HuH-7.5 (cell line): ENCODE measurements at places on chromosomes 5 and 9.

GRCh38 chr5:34743878-34744277 is 87.8 kb downstream of the RAI14 start:
- no peak for DNase-seq

GRCh38 chr9:106816524-106816923 is 46.4 kb upstream of the ZNF462 start:
- DNase-seq, result no peak

- no peak for DNase-seq
Observed at GRCh38 chr9:104589626-104590025, 9.6 kb downstream of the OR13C5 start.

DNA sequence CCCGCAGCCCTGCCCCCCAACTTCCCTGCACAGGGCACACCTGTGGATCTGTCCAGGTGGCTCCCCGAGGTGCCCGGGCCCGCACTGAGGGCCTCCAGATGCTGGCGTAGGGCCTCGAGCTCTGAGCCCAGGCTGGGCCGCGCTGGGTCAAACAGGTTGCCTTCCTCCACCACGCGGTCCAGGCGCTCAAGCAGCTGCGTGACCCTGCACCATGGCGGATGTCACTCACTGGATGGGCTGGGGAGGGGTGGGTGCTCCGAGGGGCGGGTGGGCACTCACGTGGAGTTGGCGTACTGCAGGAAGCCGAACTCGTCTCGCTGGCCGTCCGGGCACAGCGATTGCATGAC is 5.4 kb downstream of the ABCA2 start:
- DNase-seq, result no peak

DNA sequence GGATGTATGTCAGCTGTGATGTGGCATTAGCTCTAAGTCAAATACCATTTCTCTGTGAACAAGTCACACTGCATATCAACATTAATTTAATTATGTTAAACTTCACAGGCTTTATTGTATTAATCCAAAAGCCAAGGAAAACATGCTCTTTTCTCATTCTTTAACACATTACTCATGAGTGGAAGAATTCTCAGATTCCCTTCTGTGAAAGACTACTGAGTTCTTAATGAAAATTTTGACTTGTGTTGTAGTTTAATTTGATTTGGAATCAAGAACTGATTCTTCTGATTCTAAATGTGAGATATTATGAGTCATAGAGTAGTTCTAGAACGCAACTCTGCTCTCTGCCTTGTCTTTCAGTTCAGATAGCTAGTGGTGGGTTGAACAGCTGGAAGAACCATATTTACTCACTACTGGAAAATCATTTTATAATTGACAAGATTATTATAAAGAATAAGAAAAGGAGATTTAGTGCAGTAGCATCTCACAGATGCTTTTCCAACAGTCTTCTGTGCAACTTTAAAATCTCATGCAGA is 90.6 kb downstream of the VCAN start:
- DNase-seq, result no peak

GRCh38 chr9:38622951-38623350 is 2.6 kb upstream of the ANKRD18A start:
- DNase-seq, result no peak

DNA sequence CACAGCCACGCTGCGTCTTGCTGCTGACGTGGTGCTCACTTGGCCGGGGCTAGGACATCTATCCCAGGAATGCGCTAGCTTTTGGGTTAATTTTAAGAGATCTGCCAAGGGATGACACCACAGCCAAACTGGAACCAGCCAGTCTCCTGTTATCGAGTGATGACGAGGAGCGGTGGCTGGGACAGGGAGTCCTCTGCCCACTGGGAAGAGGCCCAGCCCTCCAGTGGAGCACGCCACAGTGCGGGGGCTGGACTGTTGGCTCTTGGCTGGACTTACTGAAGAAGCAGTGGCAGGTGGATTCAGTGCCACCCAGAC is 55.1 kb upstream of the PHYKPL start:
- no peak for DNase-seq

DNA sequence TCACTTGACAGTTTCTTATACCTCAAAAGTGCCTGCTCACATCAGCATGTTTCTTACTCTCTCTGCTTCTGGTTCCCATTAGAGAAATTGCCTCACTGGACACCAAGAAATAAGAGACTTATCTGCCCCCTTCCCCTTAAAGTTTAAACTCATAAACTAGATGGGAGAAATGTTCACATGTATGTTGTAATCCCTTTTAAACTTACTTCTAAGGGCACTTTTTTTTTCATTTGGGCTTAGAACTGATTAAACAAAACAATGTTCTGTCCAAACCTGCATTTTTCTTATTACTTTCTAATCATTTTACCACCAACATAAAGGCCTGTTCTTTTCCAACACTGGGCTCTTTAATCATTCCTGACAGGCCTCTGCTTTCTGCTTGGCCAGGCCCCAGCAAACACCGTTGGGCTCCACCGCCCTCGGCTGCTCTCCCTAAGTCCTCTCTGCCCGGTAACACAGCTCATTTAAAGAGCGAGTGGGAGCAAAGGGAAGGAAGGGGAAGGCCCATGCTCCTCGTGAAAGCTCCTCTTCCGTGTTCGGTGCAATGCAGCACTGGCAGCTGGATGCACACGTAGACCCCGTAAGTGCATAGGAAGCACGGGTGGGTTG is 53.4 kb downstream of the ROR2 start:
- DNase-seq, result no peak

DNA sequence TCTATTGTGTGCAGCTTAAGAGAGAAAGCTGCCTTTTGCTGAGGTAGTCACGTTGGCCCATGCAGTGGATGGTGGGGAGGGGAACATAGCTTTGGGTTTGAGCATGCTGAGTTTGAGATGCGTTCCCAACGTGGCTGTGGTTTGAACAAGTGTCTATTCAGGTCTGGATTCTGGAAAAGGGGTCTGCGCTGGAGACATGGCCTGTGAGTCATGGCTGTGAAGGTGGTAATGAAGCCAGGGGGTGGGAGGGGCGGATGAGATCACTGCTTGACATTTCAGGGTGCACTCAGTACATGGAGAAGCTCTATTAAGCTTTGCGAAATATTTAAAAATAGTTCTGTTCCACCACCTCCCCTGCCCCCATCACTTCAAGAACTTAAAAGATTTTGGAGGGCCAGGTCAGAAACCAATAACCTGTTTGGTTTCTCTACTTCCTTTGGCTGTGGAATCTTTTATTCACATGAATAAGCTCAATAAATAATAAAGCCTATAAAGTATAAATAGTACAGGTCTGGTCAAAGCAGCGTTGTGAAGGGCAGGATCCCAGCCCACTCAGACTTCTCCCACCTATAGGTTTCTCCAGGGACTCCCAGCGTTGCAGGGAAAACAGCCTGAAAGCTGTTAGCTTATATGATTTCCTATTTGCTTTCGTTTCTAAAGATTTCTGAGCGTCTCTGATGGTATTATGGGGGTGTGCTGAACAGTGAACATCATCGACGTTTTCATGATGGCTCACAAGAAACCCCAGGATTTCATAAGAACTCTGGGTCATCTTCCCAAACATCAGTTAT is 189.9 kb downstream of the NSG2 start:
- no peak for DNase-seq

- peak; percentile 35 for DNase-seq
Observed at GRCh38 chr5:36876965-36877666, 547 bp downstream of the NIPBL start.

GRCh38 chr5:174326372-174326771 is 280.9 kb downstream of the NSG2 start:
- no peak for DNase-seq

- no peak for DNase-seq
Observed at GRCh38 chr9:84138541-84138940, 157.9 kb downstream of the RMI1 start.

DNA sequence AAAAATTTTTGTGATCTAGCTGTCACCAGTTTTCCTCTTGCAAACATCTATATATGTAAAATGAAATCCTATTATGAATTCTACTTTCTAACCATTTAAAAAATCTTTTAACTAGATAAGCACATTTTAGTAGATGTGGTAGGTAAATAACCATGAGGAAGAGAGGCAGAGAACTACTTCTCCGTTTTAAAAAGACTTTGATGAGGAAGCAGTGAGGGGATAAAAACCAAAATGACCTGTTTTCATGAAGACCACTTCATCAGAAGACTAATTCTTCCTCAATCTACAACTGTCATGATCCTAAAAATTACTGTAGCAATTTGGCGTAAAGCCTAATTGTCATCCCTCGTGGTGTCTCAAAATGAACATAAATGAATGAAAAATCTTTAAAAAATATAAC is 15.7 kb upstream of the ERBIN start:
- DNase-seq, result no peak

GRCh38 chr9:27347889-27348288 is 50.9 kb upstream of the EQTN start:
- DNase-seq, result no peak

- no peak for DNase-seq
Observed at GRCh38 chr5:110203661-110204060, 513.9 kb downstream of the MAN2A1 start.

DNA sequence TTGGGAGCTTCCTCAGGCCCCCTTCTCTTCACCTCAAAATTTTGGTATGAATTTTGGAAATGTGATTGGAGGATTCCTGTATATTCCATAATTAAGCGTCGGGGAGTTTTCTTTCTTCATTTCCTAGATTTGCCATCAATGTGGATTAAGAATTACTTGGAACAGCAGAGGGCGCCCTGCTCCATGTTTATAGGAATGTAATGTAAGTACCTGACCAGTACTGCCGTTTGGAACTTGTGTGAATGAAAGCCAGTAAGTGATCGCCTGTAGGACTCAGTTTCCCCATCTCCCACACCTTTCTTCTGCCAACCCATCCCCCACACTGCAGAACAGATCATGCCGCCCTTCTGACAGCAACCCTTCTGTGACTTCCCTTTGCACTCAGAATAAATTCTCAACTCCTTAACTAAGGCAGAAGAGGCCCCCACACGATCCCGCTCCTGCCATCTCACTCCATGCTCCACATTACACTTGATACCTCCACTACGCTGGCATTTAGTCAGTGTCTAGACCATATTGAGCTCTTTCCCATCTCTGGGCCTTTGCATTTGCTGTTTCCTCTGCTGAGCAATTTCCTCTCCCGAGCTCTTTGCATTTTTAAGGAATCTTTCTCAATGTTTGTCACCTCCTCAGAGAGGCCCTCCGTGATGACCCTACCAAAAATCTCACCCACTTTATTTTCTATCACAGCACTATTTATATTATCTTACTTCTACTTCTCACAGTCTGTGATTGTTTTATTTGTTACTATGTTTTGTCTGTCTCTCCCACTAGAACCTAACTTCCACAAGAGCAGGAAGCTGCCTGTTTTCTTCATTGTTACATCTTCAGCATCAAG is 79.5 kb upstream of the HTR4 start:
- no peak for DNase-seq

DNA sequence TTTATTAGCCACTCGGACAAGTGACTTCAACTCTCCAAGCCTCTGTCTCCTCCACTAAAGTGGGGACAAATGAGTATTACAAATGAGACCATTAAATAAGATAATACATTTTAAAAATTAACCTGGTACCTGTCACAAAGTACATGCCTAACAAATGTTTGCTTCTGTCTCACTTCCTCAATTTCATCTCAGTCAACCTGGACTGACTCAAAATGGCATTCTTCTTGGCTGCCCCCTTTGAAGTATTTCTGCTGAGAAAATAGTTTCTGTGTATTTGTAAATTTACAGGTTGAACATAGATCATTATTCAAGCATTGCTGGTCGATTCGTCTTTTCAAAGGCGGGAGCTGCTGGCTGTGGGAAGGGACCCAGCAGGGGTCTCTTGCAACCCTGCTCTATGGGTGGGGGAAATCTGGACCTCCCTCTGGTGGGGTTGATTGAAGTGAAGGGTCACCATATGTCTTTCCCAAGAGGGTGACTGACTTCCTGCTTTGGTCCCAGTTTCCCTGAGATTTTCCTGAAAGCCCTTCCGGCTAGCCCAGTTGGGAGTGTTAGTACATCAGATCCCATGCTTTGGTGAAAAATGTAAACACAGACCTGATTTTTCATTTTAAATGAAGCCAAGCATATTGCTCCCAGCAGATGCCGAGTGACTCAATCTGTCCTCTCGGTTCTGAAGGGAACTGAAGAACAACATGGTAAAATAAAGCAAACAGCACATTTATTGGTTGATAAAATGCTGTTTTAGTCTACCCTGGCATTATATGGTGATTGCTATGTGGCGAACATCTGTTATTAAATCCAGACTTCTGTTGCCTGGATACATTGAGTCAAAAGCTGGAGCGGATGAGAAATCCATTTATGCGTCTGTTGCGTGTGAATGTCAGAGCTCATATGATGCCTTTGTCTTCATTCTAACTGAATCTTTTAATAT is 73.0 kb downstream of the KCNIP1 start:
- DNase-seq, result no peak

DNA sequence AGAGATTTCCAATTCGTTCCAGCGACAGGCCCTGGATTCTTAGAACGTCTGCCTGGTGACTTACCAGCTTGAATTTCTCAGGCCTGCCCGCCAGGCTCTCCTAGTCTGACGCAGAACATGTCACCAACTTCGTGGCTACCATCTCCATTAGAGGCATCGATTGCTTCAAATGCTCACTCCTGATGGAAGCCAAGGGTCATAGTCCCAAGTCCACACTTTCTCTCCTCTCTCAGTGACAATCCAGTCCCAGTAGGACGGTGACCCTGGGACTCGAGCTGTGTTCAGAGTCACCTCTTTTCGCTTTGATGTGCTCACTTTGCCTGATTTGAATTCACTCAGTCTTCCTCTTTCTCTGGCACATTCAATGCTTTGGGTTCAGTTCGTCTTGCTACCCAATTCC is 94.8 kb downstream of the GADD45G start:
- DNase-seq, result no peak

DNA sequence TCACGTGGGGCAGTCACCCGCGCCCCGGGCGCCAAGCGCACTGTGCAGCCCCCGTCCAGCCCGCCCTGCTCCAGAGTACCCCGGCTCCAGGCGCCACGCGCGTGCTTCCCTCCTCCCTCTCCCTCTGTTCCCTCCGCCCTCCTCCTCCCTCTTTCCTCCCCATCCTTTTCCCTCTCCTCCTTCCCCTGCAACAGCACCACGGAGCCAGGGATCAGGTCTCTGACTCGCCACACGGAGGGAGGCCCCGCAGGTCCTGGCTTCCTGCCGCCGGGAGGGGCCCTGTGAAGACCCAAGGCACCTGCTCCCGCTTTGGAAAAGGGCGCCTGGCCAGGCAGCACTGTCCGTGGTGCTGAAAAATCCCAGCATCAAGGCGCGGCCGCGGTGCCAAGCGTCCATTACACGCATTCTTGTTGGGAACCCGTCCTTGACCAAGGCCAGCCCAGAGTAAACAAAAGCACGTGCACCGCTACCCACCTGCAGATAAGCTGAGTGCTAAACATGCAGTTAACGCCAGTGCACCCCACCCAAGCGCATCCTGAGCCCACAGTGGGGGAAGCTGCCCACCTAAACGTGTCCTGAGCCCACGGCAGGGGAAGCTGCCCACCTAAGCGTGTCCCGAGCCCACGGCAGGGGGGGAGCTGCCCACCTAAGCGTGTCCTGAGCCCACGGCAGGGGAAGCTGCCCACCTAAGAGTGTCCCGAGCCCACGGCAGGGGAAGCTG is 21.7 kb downstream of the SLC6A18 start:
- peak; percentile 71 for DNase-seq

DNA sequence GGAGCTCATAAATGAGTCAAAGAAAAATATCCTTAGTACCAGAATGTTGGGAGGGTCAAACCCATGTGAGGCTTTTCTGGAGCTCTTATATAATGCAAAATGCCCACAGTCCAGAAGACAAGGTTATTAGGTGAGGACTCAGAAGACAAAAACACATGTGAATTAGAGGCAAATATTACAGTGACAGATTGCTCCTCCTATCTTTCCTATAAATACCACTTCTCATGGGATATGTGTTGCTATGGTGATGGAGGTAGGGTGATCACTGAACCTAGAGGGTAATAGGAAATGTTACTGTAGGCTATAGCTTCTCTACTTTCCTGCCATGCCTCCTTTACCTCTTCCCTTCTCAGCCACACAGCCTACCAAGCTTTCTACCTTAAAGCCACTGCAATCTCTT is 264.6 kb downstream of the SEC61B start:
- no peak for DNase-seq
